ENCODE measurements at places on chromosomes 3 and 15.

GRCh38 chr3:22627993-22628499 is 575.1 kb upstream of the UBE2E2 start:
- DNase-seq, result no peak

DNA sequence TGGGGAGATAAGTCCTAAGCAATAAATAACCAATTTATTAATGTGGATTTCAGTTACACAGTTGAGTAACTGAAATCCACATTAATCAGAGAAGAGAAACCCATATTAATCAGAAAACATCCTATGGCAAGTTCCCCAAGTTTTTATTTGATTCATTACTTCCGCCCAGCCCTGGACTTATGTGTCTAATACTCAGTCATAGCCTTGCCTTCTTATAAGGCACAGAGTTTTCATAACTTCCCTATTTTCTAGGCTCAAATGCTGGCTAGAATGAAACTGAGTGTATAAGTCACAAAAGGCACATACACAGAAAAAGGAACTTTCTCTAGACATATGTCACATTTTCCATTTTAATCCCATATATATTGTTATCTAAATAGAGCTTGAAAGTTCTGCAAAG is 28.8 kb downstream of the CD47 start:
- no peak for DNase-seq

- no peak for DNase-seq
Observed at GRCh38 chr3:14508505-14508819, 31.7 kb downstream of the GRIP2 start.

GRCh38 chr3:15781131-15781530 is 16.6 kb downstream of the ANKRD28 start:
- DNase-seq, result no peak

- no peak for DNase-seq
Observed at GRCh38 chr3:114436182-114436581, 142.4 kb downstream of the TIGIT start.

GRCh38 chr15:39488961-39489360 is 91.9 kb upstream of the THBS1 start:
- no peak for DNase-seq

DNA sequence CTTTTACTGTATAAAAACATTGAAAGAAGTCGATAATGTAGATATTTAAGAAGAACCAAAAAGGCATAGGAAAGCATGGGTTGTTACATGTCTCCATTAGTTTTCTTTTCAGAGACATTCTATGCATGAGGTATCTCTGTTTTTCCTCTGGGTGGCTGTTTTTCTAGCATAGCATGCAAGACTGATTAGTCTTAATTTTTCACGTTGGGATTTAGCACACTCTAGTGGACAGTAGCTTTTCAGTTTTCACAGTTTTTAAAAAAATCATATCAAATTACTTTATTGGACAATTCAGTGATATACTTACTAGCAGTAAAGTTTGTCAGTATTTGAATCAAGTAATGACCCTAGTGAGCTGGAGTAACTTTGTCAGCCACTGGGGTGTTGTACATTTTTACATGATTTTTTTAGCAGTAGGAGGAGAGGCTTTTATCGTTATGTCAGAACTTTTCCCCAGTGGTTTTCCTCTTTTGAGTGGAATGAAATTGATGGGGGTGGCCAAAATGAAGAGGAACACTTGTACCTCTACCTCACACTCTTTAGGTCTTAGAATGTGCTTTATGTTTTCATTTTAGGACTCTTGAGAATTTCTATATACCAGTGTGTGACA is 57.2 kb downstream of the SEC22A start:
- no peak for DNase-seq

DNA sequence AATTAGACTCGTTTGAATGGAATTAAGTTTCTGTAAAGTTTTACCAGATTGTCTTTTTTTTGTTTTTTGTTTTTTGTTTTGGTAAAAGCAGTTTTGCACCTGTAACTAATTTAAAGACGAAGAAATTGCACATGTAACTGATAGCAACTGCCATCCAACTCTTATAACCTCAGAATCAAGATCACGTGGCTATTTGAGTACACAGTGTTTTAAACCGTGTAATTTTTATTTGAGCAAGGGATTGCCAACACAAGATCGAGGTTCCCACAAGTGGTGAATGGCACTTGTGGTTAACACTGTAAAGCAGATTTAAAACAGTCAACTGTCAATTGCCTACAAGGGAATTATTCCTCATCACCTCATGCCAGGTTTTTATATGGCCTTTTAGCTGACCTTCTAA is 67.3 kb downstream of the PPARG start:
- DNase-seq, result no peak
